ENCODE measurements at places on chromosomes 5 and 9.

- no peaks in the 10 kb centered on the region for H3K36me3 ChIP-seq
- no peak overlapping the region for H3K4me3 ChIP-seq
- H3K27ac ChIP-seq: no peak overlapping the region
- no peak for DNase-seq
- no peaks in the 10 kb centered on the region for H3K4me1 ChIP-seq
- H3K27me3 ChIP-seq: no peaks in the 10 kb centered on the region
Measured at GRCh38 chr5:15021266-15022046, 149.9 kb upstream of the ANKH start.

GRCh38 chr5:73135429-73136054 is 15.2 kb downstream of the TMEM171 start:
- H3K27me3 ChIP-seq: no peaks in the 10 kb centered on the region
- DNase-seq: no peak
- H3K4me1 ChIP-seq: no peaks in the 10 kb centered on the region
- no peak overlapping the region for H3K27ac ChIP-seq
- no peaks in the 10 kb centered on the region for H3K36me3 ChIP-seq

DNA sequence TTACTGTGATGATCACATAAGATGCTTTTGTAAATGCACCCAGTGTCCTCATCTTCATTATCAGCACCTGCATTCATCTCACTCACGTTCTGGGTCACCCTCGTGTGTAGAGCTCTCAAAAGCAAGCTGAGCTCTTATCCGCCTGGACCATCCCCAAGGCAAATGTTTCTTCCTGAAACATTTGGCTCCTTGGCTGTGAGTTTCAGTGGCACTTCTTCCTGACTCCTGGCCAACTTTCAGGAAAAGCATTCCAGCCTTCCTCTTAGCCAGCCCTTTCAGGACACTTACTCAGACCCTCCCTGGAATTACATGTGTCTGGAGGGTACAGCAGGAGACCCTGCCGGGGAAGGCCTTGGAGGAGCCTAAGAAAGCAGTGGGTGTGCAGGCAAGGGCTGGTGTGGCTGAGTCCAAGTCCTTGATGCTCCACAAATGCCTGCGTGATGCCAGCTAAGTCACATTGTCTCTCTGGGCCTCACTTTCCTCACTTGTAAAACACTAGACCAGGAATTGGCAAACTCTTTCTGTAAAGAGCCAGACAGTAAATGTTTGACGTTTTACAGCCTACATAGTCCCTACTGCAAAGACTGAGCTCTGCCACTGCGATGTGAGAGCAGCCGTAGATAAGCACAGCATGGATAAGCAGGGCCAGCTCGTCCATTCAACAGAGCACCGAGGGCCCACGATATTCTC is 72.1 kb downstream of the PDE6A start:
- H3K27me3 ChIP-seq: no peaks in the 10 kb centered on the region
- no peak overlapping the region for H3K4me3 ChIP-seq
- no peak overlapping the region for H3K27ac ChIP-seq
- peaks cover 6% of the 10 kb centered on the region for H3K4me1 ChIP-seq
- DNase-seq: no peak

DNA sequence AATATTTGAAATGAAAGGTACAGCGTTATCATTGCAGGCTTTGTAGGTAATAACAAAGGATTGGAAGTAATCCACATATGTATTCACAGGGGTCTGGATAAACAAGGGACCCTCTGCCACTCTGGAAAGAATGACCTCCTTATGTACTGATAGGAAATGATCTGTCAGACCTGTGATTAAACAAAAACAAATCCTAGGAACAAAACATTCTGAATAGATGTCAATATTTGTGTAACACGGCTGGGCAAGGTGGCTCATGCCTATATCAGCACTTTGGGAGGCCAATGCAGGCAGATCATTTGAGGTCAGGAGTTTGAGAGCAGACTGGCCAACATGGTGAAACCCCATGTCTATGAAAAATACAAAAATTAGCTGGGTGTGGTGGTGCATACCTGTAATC is 42.3 kb downstream of the NSUN2 start:
- H3K4me3 ChIP-seq: no peak overlapping the region
- H3K36me3 ChIP-seq: no peaks in the 10 kb centered on the region
- DNase-seq: no peak
- no peaks in the 10 kb centered on the region for H3K4me1 ChIP-seq
- no peak overlapping the region for H3K27ac ChIP-seq

DNA sequence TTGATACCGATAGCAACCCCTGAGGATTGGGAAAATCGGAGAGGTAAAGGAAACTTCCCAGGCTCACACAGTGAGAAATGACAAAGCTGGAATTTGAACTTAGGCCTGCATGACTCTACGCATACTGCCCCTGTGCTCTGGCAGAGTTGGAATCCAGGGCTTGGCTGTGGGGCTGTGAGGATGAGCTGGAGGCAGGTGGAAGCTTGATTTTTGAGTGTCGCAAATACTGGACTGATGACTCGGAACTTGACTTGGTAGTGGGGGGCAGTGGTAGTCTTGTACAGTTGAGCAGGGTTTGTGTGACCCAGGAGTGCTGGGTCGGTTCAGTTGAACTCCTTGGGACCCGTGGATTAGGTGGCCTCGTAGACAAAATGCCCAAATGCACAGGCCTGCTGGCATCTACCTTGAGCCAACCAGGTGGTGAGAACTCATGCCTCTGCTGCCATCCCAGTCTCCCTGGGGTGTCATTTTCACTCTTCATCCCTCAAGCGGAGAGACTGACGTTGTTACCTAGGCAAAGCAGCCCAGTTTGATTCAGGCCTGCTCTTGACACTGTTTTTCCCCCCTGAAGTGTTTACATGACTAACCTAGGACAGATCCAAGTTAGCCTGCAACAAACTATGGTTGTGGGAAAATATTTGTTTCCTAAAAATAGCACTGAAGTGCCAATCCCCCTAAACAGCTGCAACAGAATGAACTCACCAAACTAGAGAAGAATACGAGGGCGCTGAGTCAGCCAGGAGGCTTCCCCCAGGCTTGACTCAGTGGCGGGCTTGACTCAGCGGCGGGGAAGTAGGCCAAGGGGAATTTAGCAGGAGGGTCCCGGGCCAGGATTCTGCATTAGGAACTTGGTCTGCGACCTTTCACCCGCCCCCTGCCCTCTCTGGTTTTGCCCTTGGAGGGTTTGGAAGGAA is 45.7 kb upstream of the ORM1 start:
- H3K27me3 ChIP-seq: no peaks in the 10 kb centered on the region
- peaks cover 10% of the 10 kb centered on the region for H3K4me1 ChIP-seq
- H3K4me3 ChIP-seq: no peak overlapping the region
- no peaks in the 10 kb centered on the region for H3K36me3 ChIP-seq

DNA sequence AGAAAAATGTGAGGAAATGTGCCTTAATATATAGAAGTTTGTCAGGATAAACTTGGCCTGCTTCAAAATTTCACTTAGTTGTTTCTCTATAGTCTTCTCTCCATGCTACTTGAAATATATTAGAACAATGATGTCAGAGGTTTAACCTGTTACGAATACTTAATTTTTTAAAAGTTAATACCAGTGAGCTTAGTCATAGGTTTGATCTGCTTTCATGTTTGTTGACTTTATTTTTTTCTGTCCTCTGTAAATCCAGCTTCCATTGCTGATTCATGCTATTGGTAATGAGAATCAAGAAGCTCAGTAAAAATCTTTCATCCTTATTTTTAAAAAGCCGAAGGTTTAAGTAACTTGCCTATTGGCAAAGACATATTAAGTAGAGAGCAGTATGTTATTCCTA is 27.9 kb downstream of the BDP1 start:
- H3K4me1 ChIP-seq: peaks cover 5% of the 10 kb centered on the region
- H3K4me3 ChIP-seq: no peak overlapping the region
- DNase-seq: no peak
- H3K27ac ChIP-seq: no peak overlapping the region
- no peaks in the 10 kb centered on the region for H3K36me3 ChIP-seq

GRCh38 chr5:27315363-27316270 is 277.2 kb upstream of the CDH9 start:
- H3K27ac ChIP-seq: no peak overlapping the region
- H3K36me3 ChIP-seq: no peaks in the 10 kb centered on the region
- H3K4me1 ChIP-seq: no peaks in the 10 kb centered on the region
- no peak for DNase-seq

DNA sequence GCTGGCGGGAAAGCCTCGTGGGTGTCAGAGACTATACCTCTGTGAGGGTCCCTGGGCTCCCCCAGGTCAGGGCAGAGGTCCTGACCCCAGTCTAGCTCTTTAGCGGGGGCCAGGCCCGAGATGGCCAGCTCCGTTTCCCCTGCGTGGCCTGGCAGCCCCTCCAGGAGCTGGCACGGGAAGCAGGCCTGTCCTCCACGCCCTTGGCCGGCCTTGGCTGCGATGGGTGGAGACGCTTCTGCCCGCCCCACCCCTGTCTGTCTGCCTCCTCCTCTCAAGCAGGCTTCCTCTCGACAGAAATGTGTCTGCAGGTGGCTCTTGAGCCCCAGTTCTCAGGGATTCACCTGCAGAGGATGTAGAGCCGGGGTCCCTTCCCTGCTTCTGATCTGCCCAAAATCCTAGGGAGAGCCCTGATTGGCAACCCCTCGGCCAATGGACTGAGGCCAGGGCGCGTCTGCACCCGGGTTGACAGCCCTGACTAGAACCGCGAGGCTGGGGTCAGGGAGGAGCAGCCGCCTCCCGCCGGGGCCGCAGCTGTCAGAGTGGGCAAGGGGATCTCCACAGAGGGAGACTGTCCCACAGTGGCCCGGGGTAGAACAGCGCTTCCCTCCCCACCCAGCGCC is 2.6 kb upstream of the GRIN1 start:
- DNase-seq: no peak
- H3K27me3 ChIP-seq: peaks cover 3% of the 10 kb centered on the region
- H3K4me3 ChIP-seq: no peak overlapping the region
- H3K27ac ChIP-seq: no peak overlapping the region

GRCh38 chr9:115126404-115126803 is 8.4 kb upstream of the TNC start:
- H3K36me3 ChIP-seq: no peaks in the 10 kb centered on the region
- H3K4me3 ChIP-seq: no peak overlapping the region
- no peak for DNase-seq
- H3K4me1 ChIP-seq: no peaks in the 10 kb centered on the region
- no peak overlapping the region for H3K27ac ChIP-seq

DNA sequence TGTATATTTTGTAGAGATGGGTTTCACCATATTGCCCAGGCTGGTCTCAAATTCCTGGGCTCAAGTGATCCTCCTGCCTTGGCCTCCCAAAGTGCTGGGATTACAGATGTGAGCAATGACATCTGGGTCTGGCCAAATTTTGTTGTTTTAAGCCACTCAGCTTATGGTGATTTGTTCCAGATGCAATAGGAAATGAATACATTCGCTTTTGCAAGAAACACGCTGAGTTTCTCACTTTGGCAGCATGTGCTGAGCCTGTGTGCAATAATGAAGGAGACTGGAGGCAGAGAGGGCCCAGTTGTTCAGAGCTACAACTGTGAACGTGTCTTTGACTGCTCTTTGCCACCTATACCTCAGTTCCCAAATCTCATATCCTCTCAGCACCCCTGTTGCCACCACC is 56.4 kb downstream of the KIF4B start:
- no peak overlapping the region for H3K4me3 ChIP-seq
- no peaks in the 10 kb centered on the region for H3K27me3 ChIP-seq
- H3K4me1 ChIP-seq: peaks cover 9% of the 10 kb centered on the region
- H3K36me3 ChIP-seq: no peaks in the 10 kb centered on the region
- no peak for DNase-seq
- H3K27ac ChIP-seq: no peak overlapping the region

- DNase-seq: no peak
- no peaks in the 10 kb centered on the region for H3K27me3 ChIP-seq
- H3K27ac ChIP-seq: no peak overlapping the region
- no peak overlapping the region for H3K4me3 ChIP-seq
Measured at GRCh38 chr5:159456261-159456660, 126.0 kb upstream of the IL12B start.

DNA sequence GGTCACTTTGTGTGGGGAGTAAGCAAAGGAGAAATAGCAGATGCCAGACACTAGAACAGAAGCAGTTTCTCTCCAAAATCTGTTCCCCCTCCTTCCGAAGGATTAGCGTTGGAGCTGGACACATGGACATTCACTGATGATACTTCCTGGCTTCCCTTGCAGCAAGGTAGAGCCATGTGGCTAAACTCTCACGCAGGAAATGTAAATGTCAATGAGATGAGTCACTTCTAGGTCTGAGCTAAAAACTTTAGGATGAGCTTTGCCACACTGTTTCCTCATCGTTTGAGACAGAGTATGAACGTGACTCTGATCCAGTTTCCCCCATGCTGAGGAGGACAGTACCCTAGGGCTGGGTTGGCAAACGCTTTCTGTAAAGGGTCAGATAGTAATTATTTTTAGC is 5.1 kb downstream of the BHMT2 start:
- no peaks in the 10 kb centered on the region for H3K36me3 ChIP-seq
- no peak overlapping the region for H3K4me3 ChIP-seq
- no peaks in the 10 kb centered on the region for H3K27me3 ChIP-seq
- no peak overlapping the region for H3K27ac ChIP-seq
- DNase-seq: no peak

- DNase-seq: no peak
- H3K27me3 ChIP-seq: no peaks in the 10 kb centered on the region
- H3K27ac ChIP-seq: no peak overlapping the region
- no peaks in the 10 kb centered on the region for H3K36me3 ChIP-seq
- no peaks in the 10 kb centered on the region for H3K4me1 ChIP-seq
Measured at GRCh38 chr9:108900176-108900575, 33.7 kb downstream of the ELP1 start.

DNA sequence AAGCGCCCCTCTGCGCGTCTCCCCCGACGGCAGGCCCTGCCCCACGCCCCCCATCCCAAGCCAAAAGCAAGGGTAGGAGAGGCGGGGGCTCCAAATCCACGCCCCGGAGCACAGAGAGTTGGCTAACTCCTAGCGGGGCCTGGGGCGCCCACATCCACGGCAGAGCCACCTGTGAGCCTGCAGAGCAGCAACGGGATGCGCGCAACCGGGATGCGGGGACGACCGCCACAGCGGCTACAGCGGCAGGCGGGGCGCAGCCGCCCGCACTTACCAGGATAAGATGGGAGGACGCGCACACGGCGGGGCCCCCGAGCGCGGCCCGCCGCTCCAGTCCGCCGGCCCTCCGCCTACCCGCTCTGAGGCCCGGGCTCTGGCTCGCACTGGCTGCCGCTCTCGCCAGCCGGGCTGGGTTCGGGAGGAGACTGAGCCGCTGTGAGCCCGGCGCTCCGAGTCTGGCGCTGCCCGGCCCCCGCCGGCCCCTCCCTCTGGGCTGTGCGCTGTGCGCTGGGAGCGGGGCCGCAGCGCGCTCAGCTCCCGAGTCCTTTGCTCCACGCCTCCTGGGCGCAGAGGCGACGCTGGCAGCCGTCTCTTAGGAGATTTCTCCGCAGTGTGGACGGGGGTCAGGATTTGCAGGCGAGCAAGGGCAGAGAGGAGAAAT is at the start of gene SLC24A2:
TSS of gene SLC24A2 (minus strand) at position 424 of the 658 bp plus-strand sequence.
- no peaks in the 10 kb centered on the region for H3K27me3 ChIP-seq
- no peak for DNase-seq
- H3K4me3 ChIP-seq: no peak within 1 kb of the TSS
- no peaks in the 10 kb centered on the region for H3K36me3 ChIP-seq

- peaks cover 2% of the 10 kb centered on the region for H3K4me1 ChIP-seq
- no peak for DNase-seq
- H3K27me3 ChIP-seq: no peaks in the 10 kb centered on the region
- no peak overlapping the region for H3K27ac ChIP-seq
Measured at GRCh38 chr5:168908207-168908606, 329.0 kb upstream of the PANK3 start.
